ENCODE measurements at places on chromosomes 1 and 21.

GRCh38 chr1:25806418-25806817 lies 6.4 kb downstream of the SELENON start:
- DNase-seq: no peak

DNA sequence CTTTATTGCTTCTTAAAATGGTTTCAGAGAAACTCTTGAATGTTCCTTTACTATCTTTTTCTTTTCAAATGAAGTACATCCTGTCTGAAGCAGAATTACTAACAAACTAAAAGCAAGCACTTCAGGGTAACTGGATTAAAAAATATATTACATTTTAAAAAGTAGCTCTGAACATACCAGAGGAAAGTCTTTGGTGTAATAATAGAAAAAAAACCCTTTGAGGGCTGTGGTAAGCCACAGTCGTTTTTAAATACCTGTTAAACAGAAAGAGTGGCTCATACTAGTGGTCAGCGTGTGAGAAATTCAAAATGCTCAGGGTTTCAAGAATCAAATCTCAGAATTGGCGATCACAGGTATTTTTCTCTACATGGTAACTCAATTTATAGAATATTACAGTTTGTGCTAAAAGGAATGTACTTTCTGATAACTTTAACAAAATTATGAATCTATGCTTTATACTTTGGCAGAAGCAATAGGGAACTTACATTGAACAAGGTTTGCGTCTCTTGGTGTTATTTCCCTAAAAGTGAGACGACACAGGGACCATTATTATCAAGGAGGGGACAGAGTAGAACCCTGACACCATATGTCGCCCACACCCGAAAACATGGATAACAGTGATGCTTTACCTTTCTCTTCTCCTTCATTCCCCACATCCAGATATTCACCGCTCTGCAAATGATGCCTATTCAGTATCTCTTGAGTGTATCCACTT lies 97.0 kb upstream of the DPH5 start:
- DNase-seq: no peak

GRCh38 chr1:155175281-155175926 lies 1.8 kb downstream of the TRIM46 start:
- no peak for DNase-seq

DNA sequence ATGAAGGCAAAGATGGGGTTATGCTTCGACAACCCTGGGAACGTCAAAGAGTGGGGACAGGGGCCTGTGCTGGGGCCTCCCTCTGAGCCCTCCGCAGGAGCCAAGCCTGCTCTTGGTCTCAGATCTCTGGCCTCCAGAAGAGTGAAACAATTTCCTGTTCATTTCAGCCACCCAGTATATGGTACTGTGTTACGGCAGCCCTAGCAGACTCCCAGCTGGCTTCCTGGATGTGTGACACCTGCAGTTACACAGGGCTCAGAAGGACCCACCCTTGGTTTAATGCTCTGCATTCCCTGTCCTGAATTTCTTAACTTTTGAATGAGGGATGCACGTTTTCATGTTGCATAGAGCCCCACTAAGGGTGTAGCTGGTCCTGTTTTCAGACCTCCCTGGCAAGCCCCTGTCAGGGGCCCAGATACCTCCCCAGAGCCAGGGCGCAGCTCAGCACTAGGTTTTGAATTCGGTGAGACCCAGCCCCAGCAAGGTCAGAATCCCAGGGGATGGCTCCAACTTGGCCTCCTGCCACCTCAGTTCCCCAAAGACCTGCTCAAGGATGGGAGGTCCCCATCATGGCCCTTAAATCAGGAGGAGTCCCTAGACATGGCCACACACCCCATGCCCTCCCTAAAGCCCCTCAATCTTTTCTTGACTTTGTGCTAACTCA lies 79.0 kb upstream of the IFFO2 start:
- DNase-seq: no peak

DNA sequence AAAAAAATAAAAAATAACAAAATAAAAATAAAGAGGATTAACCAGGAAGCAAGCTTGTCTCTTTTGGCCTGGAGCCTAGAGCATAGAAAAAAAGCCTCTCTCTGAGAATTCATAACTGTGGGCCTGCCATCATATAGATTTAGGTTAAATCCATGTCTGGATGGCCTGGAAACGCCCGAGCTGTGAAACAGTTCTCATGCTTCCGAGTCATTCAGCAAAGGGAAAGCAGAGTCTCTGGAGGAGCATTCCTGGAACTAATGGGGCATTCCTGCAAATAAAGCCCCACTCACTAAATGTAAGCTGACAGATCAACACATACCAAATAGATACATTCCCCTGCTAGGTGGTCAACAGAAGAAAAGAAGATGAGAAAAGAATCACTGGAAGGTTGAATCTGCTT lies 75.8 kb upstream of the GNG4 start:
- no peak for DNase-seq

- DNase-seq: no peak
Observed at GRCh38 chr1:82086739-82087138, 286.0 kb downstream of the ADGRL2 start.

DNA sequence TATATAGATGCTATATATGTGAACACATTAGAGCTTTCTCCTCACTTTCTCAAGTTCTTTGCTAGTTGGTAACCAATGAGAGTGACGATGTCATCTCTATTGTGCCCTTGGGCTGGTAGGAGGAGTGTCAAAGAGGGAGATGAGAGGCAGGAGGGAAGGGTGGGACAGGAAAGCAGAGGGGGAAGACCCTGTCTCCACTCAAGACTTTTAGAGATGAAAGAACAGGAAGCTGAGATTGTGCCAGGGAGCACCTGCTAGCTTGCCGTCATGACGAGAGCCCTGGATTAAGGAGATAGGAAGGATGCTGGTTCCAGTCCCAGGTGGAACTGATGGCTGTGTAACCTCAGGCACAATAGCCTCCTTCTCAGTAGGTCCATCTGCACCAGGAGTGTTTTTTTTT lies 16.7 kb downstream of the CNR2 start:
- DNase-seq: no peak

DNA sequence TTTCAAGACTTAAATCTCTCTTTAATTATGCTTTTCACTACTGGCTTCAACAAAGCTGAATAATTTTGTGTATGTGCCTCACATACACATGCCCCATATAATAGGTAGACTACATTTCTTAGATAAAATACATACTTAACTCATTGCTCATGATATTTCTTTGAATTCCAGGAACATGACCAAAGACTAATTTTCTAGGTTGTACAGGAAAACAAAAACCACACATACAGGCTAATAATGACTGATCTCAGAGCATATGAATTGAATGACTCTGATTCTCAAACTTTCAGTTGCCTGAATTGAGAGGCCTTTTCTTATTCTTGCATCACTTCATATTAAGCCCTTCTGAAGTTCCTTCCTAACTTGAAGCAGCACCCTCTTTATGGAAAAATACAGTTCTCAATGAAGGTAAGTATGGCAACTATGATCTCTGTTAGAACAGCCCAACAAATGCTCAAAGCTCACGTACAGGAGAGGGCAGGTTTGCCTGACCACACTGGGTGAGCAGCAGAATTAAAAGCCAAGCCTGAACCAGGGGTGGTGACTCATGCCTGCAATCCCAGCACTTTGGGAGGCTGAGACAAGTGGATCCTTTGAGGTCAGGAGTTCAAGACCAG lies 22.6 kb upstream of the UAP1 start:
- no peak for DNase-seq

GRCh38 chr1:39688706-39689105 lies 2.5 kb downstream of the HPCAL4 start:
- DNase-seq: no peak

- DNase-seq: no peak
Observed at GRCh38 chr1:231734417-231734816, 107.8 kb downstream of the DISC1 start.

DNA sequence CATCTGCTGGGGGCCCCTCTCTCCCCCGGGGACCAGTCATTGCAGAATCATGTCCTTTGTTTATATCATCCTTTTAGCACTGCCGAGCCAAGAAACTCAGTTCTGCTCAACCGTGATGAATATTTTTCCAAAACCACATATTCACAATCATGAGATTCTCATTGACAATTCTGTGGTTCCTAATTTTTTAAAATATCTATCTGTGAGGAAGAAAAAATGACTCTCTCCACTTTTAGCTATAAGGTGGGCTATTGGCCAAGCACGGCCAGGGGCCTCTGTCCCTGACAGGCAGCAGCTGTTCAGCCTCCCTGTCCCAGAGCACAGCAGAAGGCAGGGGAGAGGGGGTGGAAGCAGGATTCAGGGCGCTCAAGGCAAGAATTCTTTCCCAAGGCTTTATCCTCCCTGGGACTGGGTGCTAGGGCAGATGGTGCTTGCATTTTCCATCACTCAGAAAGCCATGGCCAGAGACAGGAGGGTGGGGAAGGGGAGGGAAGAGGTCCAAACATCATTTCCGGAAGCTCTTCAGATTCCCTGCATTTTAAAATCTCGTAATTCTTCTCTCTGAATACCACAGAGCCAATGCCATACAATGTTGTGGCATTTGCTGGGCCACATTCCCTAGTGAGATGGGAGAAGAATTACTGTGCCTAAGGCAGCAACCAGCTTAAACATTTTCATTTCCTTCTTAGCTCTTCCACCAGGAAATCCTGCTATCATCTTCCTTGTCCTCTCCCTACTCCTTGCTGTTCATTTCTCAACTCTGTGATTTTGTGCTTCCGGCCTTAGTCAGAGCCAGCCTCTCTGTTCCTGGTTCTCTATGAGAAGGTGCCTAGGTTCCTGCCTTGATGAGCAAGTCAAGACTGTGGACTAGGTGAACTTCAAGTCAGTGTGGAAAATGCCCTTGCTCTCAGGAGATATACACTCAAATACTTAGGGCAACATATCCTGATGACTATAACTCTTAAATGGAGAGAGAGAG lies 60.3 kb downstream of the KCNJ6 start:
- DNase-seq: no peak

GRCh38 chr1:50521703-50522102 lies 98.5 kb upstream of the DMRTA2 start:
- DNase-seq: no peak

DNA sequence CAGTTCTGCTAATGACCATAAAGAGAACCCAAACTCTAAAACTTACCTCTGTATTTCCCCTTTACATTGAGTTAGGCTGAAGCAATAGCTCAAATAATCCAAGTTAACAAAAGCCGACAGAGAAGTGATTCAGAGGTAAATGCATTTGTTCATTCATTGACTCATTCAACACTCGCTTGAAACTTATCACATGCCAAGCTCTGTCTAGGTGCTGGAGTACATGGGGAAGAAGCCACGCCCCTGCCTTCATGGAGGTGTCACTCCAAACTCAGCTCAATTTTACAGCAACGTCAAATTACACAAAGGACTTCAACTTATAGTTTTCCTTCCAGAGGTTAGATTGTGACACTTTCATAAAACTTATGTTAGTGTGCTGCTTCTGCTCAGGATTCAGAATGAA lies 45.8 kb downstream of the SLC25A24 start:
- DNase-seq: no peak

DNA sequence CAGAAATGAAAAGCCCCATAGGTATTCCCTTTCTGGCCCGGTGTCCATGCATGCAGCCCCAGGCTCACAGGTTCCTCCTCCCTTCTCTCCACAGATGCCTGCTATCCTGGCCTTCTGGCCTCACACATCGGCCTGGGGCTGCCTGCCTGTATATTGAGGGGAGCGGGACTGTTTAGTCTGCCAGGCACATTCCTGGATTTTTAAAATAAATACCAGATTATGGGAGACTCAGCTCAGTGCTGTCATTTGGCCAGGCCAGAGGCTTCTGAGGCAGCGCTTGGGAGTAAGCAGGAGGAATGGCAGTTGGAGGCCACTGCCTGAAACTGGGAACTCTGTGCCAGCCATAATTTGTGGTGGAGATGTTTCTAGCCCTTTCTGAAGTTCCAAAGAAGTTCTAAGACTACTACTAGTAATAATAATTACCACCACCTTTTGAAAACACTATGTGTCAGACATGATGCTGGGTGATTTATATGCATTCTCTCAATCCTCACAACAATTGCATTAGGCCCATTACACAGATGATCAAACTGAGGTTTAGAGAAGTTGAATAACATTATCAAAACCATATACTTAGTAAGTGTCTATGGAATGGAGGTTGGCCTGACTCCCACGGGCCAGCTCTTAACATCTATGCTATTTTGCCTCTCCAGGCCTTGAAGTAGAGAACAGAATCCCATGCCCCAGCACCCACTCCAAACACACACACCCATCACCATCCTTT lies 107.6 kb downstream of the PLXNA2 start:
- DNase-seq: no peak

- DNase-seq: no peak
Observed at GRCh38 chr1:29954591-29954990, 718.3 kb downstream of the PTPRU start.

DNA sequence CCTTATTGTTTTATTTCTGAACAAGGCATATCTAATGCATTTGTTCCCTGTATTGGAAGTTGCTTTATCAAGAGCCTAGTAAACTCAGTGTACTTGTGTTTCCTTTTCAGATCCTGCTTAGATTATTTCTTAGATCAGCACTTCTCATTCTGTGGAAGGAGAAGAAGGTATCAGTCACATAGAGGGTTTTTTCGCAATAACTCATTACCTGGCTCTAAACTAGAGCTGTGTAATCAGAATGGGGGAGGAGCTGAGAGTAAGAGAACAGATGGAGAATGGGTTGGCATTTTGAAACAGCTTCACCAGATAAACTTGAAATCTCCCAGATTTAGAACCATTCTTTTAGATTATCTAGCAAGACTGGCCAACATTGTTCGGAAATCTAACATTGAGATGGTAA lies 11.0 kb downstream of the AHCYL1 start:
- DNase-seq: no peak

DNA sequence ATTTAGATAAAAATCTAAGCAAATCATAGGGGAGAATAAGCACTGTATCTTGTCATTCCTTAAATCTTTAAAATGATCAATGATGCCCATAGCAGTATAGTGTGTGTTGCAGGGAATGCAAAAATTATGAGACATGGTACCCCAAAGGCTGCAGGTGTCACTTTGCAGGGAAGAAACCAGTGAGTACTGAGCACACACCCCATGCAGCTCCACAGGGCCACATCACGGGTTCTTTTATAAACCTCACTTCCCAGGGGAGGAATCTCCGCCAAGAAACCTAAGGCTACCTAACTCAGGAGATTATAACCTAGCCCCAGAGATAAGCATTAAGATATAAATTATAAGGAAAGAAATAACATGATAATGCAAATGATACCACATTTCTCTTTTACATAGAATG lies 115.6 kb downstream of the APP start:
- no peak for DNase-seq

DNA sequence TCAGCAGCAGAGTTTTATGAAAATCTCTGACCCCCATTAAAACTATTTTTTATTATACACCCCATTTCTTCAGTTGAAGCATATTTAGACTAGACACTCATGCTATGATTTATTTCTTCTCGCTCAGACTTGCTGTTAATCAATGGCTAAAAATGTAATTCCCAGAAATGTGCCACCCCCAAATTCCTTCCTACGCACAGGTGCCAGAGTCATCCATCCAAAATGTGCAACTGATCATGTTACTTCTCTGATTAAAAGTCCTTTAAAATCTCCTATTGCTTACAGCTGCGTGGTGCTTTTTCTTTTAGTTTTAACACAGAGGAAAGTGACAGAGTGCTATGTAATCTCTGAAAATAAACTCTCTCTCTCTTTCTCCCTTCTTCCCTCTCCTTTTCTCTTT lies 954.4 kb downstream of the NCAM2 start:
- DNase-seq: no peak

- DNase-seq: no peak
Observed at GRCh38 chr21:45499201-45499750, 43.0 kb downstream of the SLC19A1 start.

- DNase-seq: no peak
Observed at GRCh38 chr1:208851366-208851765, 607.2 kb upstream of the PLXNA2 start.

GRCh38 chr21:39079617-39080016 lies 103.6 kb downstream of the PSMG1 start:
- no peak for DNase-seq

Measured in GF-D8 (cell line).